ENCODE measurements at places on chromosomes 3 and 15. TPM values are rescaled to one million over a fixed set of nuclear protein-coding genes. Genes with fewer than 3 reads are reported as not detected.

RGMA gene
- 17.5 TPM for total RNA-seq

PIAS1 gene
- 54.5 TPM for total RNA-seq

RASGRF1 gene
- 0.32 TPM for total RNA-seq

LYZL4 gene
- total RNA-seq: 0.32 TPM

CCDC54 gene
- not detected for total RNA-seq

GPR62 gene
- 0.55 TPM for total RNA-seq

RAB6B gene
- 8.4 TPM for total RNA-seq

LSAMP gene
- total RNA-seq: 11.4 TPM

ST6GAL1 gene
- total RNA-seq: 35.0 TPM

CTDSPL2 gene
- total RNA-seq: 32.4 TPM

CSPG5 gene
- 0.58 TPM for total RNA-seq

TTLL13 gene
- total RNA-seq: 0.32 TPM

SH3GL3 gene
- not detected for total RNA-seq

WDR72 gene
- total RNA-seq: 10.7 TPM

GOLGA6L4 gene
- total RNA-seq: 1.8 TPM

GRCh38 chr15:75335705-75336355 is at the start of gene COMMD4:
Gene COMMD4, plus strand, starts transcription at chr15:75336063. Its CDS starts 27 bp downstream, at chr15:75336090.
- DNase-seq: peak; percentile 95

DNA sequence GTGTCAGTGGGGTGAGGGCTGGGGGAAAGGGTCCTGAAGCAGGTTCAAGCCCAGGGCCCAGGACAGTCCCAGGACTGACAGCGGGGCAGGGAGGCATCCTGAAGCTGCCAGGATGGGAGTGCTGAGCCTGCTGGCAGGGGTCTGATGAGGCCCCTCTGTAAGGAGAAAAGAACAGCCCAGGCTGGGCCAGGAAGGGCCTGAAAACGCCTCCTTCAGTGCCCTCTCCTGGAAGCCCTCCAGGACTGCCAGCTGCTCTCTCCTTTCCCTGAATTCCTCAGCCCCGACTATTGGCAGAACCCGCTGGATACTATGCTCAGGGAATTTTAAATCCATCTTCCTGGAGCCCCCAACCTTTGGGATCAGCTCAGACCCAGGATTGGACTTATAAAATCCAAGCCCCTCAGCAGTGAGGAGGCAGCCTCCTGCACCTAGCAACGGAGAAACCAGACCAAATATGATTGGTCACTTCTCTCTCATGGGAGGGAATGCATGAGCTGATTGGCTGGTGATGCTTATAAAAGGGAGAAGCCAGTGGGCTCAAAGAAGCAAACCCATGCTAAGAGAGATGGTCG is 203.5 kb upstream of the LINGO1 start:
- no peak for DNase-seq

- no peak for DNase-seq
These were observed 80.1 kb upstream of the ROBO1 start for GRCh38 chr3:79847928-79848327.

DNA sequence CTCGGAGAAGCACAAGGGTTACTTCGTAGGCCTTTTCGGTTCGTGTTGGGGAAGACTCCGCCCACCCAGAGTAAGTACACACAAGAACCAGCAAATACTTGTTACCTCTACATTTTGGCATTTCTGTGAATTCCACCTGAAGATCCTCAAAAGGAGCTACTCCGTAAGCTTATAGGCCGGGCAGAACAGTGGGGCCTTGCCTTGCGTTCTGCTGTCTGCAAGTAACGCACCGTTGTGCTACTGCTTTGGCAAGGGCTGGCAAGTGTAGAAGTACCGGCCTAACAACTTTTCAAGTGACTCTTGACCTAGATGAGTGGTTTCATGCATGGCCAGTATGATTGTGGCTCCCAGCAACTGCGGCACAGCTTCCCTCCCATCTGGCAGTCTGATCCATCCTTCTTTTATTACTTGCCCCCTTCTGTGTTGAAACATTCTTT is 6.4 kb upstream of the DNAAF4 start:
- DNase-seq: no peak

- no peak for DNase-seq
These were observed 74.8 kb upstream of the NTRK3 start for GRCh38 chr15:88331291-88331690.

GRCh38 chr15:36278219-36278618 is 301.2 kb upstream of the CDIN1 start:
- DNase-seq: no peak

GRCh38 chr15:86055688-86056087 is 24.0 kb upstream of the AGBL1 start:
- DNase-seq: no peak

GRCh38 chr3:182913889-182914288 is 66.4 kb downstream of the DCUN1D1 start:
- no peak for DNase-seq

GRCh38 chr3:195908694-195909581 is 587 bp upstream of the TNK2 start:
- DNase-seq: no peak

GRCh38 chr3:8307545-8308110 is 194.0 kb upstream of the LMCD1 start:
- DNase-seq: no peak

DNA sequence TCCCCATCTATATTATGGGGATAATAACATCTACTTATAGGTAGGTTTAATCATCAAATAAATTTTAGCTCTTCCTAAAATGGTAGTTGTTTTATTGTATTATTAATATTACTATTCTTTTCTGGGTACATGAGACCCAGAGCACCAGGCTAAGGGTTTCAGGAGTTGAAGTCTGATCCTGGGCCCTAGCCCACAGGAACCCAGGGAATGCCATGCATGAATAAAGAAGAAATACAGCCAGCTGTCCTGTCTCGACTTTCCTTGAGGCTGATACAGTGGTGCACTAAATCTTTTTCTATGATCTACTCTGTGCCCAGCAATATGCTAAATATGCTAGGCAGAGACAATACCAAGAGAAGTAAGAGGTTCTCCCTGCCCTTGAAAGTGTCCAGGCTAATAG is 72.1 kb upstream of the ATP2C1 start:
- DNase-seq: no peak

GRCh38 chr3:152549263-152549662 is 280.5 kb downstream of the MBNL1 start:
- DNase-seq: no peak

- DNase-seq: no peak
These were observed 46.0 kb downstream of the CCNL1 start for GRCh38 chr3:157113832-157114505.

DNA sequence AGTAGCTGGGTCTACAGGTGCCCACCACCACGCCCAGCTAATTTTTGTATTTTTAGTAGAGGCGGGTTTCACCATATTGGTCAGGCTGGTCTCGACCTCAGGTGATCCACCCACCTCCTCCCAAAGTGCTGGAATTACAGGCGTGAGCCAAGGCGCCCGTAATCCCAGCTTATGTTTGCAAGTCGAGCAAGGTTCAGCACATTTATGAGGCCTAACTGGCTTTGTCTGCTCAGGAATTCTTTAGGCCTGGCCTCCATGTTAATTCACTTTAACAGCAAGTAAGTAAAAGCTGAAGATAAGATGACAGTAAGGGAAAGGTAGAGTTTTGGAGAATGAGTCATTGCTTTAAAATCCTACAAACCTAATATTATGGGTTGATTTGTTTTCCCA is 24.6 kb downstream of the SIDT1 start:
- DNase-seq: no peak

DNA sequence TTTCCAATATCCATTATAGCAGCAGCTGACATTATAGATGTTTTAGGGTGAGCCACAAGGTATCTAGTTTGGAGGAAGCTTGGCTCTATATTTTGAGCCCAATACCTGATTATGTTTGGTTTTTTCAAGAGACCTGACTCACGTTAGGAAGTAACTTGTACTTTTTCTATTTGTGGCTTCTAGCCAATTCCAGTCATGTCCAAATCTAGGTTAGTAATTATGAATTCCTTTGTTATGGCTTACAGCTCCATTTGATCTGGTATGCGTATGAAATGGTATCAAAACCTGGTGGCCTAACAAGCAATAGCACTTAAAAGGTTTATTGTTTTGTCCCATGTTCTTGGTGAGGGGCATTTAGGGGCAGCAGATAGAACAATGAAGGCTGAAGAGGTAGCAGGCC is 115.9 kb downstream of the TOP2B start:
- no peak for DNase-seq

DNA sequence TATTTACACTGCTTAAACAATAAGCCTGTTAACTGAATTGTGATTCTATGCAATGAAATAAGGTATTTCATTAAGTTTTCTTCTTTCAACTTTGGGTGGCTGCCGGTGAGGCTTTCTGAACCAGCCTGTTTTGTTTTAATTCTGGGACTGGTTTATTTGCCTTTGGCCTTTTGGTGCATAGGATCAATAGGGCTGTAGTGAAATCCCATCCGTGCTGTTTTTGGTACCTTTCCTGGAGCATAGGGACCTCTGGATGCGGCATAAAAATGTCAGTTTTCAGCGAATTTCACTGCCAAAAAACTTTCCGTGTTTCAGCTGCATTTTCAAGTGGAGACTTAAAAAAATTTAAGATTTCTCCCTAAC is 514 bp downstream of the PLS1 start:
- no peak for DNase-seq

All from mucosa of gallbladder (tissue), 1 donor.